ENCODE measurements at places on chromosomes 13 and 19.

DNA sequence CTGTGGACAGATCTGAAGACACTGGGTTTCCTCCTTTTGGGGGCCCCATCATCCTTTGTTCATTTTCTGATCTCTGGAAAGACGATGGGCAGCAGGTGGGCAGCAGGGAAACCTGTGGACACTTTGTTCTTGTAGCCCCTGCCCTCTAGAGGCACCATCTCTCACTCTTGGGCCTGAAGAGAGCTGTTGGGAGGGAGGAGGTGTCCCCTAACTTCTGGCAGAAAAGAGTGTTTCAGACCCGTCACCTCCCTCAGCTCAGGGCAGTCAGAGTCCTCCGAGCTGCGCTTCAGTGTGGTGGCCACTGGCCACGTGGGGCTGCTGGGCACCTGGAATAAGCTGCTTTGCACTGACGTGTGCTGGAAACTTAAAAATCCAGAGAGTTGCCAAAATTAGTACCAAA lies 26.9 kb upstream of the RNF17 start:
- no peak for DNase-seq

DNA sequence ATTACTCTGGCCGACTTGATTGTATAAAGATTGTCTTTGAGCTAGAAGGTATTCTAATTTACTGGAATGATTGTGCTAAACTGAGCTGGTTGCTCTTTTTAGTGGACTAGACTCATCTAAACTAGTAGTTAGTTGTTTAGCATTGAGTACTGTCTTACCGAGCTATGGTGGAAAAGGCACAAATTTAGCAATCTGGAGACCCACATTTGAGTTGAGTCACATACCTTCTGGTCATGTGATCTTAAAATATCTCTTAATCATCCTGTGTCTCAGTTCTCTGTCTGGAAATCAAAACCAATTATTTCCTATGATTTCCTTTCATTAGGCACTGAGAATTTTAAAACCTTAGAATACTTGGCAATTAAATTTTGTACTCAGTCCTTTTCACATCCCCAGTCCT lies 349.5 kb downstream of the IRS2 start:
- no peak for DNase-seq

- DNase-seq: no peak
Measured at GRCh38 chr19:51686171-51686570, 7.0 kb upstream of the SPACA6 start.

- DNase-seq: no peak
Measured at GRCh38 chr19:50190439-50190891, 13.0 kb upstream of the MYH14 start.

DNA sequence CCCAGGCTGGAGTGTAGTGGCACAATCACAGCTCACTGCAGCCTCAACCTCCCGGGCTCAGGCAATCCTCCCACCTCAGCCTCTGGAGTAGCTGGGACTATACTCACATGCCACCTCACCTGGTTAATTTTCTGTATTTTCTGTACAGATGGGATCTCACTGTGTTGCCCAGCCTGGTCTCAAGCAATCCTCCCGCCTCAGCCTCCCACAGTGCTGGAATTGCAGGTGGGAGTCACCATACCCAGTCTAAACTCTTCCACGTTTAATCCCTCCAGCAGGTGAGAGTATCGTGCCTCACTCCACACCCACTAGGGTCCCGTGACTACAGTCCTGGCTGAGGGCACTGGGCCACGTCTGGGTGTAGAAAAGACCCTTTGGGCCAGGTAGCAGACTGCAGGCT lies 16.5 kb downstream of the BCAT2 start:
- no peak for DNase-seq

DNA sequence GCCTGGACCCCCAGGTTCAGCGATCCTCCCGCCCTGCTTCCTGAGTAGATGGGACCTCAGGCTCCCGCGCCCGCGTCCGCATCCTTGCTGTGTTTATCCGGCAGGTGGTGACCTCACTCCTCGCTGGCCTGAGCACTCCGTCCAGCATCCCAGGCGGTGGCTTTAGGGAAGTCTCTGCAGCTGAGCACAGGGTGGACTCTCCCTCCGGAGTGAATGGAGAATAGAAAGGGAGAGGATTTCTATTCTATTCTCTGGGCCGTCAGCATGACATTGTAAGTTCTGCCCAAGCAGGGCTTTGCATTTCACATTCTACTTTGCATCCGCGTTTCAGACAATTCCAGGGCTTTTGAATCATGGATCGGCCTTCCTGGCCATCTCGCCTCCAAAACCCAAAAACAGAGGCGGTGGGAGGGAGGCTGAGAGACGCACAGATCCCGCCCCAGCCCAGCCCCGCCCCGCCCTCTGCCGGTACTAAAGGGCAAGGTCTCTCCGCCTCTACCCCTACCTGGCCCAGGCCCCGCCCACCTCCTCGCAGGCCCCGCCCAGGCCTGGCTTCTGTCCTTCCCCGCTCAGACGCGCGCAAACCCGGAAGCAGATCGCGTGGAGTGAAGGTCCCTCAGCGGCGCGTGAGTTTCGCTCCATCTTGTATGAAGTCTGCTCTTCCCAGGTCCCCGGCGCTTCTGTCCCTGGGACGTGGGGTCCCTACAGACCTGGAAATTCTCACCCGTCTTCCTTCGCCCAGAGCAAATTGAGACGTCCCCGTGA lies at the start of gene ZNF525:
Gene ZNF525, plus strand, starts transcription at position 572 of the 765 bp plus-strand sequence. CDS start 6,577 bp downstream, outside the sequence.
- peak; percentile 95 for DNase-seq

GRCh38 chr13:30711375-30711774 lies 24.0 kb upstream of the ALOX5AP start:
- DNase-seq: no peak

DNA sequence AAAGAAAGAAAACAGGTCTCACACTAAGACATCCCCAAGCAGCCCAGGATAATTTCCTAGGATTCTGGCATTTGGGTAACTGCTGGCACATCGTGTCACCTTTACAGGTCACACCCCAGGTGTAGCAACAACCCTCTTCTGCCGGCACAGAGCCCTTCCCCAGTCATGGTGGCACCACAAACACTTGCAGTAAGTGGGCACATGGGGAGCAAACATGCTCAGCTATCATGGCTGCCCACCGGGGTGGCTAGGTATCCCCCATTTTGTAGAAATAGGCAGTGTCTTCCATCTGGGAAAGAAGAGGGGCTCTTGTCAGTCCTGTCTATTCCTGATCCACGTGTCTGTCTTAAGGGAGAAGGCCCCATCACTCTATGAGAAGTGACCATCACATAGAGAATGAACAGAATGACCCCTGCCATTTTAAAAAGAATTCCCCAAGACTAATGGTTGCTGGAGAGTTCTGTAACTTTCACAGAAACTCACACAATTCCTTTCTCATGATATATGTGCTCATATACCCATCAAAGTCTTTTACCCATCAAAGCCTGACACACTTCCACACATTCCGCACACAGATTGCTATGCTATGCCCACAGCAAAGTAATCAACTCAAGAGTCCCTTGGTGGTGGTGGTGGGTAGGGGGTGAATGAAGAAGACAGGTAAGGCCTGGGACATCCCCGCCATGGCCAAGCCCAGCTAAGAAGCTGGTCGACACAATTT lies 33.3 kb downstream of the BRD4 start:
- no peak for DNase-seq

DNA sequence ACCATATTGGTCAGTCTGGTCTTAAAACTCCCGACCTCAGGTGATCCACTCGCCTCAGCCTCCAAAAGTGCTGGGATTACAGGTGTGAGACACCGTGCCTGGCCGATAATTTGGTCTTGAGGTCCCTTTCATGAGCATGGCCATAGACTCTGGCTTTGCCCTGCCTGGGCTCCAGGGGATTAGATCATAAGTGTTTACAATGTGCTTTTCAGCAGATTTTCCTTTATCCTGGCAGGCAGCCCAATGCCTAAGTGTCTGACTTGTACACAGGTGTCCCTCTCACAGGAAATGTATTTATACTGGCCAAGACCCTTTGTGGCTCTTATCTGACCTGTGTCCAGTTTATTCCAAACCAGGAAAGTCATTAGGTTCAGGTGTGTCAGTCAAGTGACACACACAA lies 15.9 kb downstream of the BCAM start:
- DNase-seq: no peak

DNA sequence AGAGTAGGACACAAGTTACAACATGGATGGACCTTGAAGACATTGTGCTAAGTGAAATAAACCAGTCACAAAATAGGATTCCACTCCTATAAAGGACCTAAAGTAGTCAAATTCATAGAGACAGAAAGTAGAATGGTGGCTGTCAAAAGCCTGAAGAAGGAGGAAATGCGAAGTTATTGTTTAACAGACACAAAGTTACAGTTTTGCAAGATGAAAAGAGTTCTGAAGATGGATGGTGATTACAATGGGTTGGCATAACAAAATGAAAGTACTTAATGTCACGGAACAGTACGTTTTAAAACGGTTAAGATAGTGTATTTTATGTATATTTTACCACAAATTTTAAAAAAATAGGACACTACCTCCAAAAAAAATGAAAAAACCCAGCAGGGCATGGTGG lies 34.8 kb downstream of the FOXO1 start:
- no peak for DNase-seq

DNA sequence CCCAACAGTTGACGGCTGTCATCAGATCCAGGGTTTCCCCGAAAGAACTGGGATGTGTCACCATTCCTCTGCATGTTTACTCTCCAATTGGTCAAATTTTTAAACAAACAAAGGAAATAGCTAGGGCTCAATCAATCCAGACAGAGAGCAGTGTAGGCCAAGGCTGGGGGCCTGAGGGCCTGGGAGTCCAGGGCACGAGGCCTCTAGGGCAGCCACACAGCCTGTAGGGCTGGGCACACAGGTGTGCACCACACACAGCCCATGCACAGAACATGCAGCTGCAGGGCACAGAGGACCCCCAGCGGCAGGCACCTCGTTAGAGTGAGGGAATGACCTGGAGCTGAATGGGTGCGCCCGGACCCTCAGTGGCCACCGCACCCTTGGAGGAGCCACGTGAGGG lies 9.5 kb downstream of the MIER2 start:
- DNase-seq: no peak

GRCh38 chr19:32558607-32559228 lies 22.3 kb upstream of the PDCD5 start:
- no peak for DNase-seq

DNA sequence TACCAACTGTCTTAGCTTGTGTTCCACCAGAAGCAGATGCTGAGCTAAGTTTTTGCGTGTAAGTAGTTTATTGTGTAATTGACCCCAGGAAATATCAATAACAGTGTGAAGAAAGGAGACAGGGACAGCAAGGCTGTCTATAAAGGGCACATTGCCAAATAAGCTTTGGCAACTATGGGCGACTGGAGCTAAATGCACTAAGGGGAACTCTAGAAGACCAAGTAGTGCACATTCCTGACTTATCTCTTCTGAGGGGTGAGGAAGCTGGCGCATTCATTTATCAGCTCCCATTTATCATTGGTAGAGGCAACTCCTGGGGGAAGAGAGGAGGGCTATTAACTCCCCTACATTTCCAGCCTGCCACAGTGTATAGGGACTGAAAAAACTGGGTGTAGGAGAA lies 135.0 kb downstream of the DLEU7 start:
- no peak for DNase-seq

GRCh38 chr13:33051632-33052031 lies 35.4 kb downstream of the KL start:
- DNase-seq: no peak

GRCh38 chr19:16259385-16260159 lies 61.9 kb downstream of the AP1M1 start:
- DNase-seq: no peak

- DNase-seq: no peak
Measured at GRCh38 chr19:39352381-39353255, 10.4 kb downstream of the SAMD4B start.

- no peak for DNase-seq
Measured at GRCh38 chr19:52990759-52991418, 22.8 kb upstream of the ERVV-1 start.

DNA sequence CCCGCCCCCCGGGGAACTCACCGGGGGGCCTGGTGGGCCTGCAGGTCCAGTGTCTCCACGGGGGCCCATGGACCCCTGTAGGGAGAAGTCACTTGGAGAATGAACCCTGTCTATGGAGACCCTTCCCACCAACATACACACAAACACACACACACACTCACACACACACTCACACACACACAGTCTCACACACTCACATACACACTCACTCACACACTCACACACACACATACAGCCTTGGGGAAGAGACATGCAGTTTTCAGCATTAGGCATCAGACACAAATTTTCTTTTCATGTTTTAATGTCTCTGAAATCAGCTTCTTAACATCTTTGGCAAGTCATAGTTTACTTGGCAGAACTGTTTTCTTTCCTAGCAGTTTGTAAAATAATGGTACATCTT lies 31.0 kb upstream of the OLFM2 start:
- no peak for DNase-seq

- no peak for DNase-seq
Measured at GRCh38 chr19:12111176-12111575, 29.0 kb downstream of the ZNF20 start.

GRCh38 chr19:7254590-7254989 lies 39.6 kb downstream of the INSR start:
- no peak for DNase-seq

DNA sequence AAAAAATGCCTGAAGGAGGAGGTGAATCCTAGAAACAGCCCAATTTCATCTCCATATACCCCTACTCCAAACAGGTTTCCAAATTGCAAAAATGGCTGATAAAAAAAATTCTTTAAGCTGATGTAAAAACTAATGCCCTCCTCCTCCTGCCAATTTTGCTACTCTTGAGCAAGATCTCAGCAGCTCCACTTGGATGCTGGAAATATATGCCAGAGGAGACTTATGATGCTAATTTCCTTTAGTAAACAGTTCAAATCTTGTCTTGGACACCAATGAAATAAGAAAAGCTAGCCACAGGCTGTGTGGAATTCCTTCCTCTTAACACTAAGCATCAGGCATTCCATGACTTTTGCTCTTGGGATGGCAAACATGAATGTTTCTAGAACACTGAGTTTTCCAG lies 67.5 kb downstream of the INSR start:
- no peak for DNase-seq

- DNase-seq: peak; percentile 63
Measured at GRCh38 chr19:41144403-41144802, 30.2 kb downstream of the CYP2F1 start.

DNA sequence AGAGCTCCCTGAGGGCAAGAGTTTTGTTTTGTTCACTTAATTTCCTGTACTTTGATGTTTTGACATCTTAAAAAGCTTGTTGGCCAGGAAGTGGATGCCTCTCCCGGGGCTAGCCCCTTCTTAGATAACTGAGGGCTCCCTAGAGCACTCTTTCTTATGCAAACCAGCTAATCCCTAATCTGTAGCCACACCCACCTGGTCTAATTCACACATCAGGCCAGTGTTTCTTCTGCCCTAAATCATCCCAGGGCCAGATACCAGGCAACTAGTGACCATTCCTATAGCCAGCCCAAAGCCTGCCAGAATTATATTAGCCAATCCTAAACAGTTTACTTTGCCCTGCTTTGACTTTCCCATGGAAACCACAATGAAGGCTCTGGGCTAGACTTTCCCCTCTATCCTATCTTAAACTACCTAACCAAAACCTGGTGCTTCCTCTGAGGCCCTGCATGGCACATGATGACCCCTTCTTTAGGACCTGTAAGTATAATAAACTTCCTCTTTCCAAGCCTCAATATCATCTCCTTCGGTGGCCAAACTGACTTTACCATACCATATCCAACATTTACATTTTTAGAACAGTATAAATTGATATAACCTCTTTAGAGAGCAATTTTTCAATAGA lies 24.8 kb downstream of the WBP4 start:
- no peak for DNase-seq

GRCh38 chr13:85557691-85558467 lies 241.3 kb downstream of the SLITRK6 start:
- no peak for DNase-seq

- no peak for DNase-seq
Measured at GRCh38 chr13:67003743-67004142, 226.4 kb downstream of the PCDH9 start.
